Left lobe of liver (tissue), 2 donors: ENCODE measurements at places on chromosomes 4 and X. TPM values are rescaled to one million over a fixed set of nuclear protein-coding genes. Genes with fewer than 3 reads are reported as not detected.

DNA sequence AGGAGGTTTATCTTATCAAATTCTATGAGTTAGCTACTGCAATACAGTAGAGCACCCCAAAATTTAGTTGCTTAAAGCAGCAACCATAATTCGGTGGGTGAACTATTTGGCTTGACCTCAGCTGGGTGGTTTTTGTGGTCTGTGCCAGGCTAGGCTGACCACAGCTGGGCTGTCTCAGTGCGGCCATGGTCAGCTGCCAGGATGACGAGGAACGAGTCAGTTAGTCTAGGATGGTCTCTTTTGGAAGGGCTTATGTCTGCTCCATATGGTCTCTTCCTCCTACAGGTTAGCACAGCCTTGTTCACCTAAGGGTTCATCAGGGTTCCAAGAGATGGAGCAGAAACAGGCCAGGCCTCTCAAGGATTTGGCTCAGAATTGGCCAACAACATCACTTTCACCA lies 210.4 kb downstream of the PALLD start:
- no peak for DNase-seq

- DNase-seq, result no peak
These were observed 722.1 kb downstream of the PCDH7 start for GRCh38 chr4:31442236-31442635.

DNA sequence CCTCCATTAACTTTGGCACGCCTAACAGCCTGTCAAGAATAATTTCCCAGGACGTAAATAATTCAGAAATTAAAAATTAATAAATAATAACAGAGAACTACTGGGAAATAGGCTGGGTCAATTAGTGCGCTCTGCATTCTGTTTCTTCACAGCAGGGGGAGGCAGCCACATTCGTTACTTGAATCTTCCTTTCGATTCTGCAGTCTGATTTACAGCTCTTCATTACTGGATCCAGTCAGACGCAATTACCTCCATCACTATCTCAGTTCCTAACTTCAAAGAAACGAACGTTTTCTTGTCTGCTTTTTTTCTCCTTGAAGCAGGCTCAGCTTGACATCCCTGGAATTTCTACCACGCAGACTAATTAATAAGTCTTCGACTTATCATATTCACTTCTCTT lies 9.0 kb upstream of the RPL34 start:
- no peak for DNase-seq

GRCh38 chrX:119667111-119667878 lies 25.7 kb downstream of the SEPTIN6 start:
- no peak for DNase-seq

DNA sequence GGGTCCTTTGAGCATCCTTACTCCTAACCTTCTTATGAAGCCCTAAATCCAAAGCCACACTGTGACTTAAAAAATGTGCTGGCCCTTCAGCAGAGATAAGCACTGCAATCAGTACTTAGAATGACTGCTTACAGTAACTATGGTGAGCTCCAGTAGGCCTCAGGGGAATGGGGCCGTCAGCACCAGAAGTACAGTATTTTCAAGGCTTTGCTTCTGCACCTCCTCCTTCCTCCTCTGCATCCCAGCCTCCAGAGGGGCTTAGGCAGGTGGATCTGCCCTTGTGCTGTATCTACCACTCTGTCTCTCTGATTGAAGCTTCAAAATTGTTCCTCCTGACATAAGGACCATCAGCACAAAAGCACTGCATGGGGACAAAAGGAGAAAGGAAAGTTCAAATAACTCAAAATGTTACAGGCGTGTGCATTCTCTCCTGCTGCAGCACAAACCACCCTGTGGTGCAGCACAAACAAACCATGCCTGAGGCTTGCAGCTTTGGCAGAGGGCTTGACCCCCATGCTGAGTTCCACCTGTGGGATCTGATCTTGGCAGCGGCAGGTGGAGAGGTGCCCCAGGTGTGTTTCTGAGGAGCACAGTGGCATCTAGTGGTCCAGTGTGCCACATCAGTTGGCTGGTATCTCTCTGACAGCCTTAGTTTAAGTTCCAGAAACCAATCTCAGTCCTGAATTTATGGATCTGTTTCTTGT lies 164.7 kb downstream of the SOWAHB start:
- peak; percentile 57 for DNase-seq

GRCh38 chr4:128347930-128348660 lies 60.5 kb upstream of the PGRMC2 start:
- no peak for DNase-seq

GRCh38 chr4:47669946-47670345 lies 167.9 kb downstream of the CORIN start:
- no peak for DNase-seq

- no peak for DNase-seq
These were observed 391.4 kb downstream of the RAB28 start for GRCh38 chr4:13092702-13093101.

- DNase-seq, result no peak
These were observed 13.3 kb downstream of the OPHN1 start for GRCh38 chrX:68419975-68420374.

DNA sequence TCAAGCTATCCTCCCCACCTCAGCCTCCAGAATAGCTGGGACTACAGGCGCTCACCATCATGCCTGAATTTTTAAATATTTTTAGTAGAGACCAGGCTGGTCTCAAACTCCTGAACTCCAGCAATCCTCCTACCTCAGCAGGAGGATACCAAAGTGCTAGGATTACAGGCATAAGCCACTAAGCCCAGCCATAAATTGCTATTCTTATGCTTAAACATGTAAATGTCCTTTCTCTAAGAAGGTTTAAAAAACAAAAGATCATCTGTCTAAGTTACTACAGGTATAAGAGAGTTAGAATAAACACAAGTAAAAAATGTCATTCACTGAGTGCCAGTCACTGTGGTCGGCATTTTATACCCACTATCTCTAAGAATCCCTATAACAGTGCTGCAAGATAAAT lies 28.3 kb downstream of the PRMT9 start:
- no peak for DNase-seq

- no peak for DNase-seq
These were observed 2.7 kb downstream of the TFE3 start for GRCh38 chrX:49040376-49040955.

DNA sequence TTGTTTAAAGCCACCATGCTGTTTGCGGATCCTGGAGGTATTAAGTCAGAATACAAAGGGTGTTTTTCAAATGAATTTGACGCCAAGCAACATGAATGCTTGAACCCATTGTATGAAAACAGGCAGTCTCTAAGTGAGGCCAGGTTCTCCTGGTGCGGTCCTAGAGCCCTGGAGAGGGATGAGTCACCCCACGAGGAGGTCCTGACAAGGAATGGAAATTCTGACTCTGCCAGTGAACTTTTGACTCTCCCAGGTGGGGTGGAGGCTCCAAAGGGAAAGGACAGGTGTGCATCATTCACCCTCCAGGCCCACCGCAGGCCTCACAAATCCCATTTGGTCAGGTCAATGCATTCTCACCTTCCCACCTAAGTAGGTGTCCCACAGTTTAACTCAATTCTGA lies 1.5 kb downstream of the TRIM2 start:
- DNase-seq, result no peak

DNA sequence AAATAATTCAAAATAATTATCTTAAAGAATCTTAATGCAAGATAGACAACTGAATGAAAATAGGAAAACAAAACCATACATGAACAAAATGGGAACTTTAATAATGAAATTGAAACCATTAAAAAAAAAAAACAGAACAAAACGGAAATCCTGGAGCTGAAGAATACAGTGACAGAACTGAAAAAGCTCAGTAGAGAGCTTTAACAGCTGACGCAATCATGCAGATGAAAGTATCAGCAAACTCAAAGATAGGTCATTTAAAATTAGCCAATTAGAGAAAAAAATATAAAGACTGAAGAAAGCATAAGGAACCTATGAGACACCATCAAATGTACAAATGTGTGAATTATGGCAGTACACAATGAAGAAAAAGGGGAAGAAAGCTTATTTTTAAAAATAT lies 18.8 kb downstream of the SLC25A31 start:
- DNase-seq, result no peak

GRCh38 chr4:151469970-151470369 lies 61.0 kb downstream of the FHIP1A start:
- DNase-seq, result no peak

DNA sequence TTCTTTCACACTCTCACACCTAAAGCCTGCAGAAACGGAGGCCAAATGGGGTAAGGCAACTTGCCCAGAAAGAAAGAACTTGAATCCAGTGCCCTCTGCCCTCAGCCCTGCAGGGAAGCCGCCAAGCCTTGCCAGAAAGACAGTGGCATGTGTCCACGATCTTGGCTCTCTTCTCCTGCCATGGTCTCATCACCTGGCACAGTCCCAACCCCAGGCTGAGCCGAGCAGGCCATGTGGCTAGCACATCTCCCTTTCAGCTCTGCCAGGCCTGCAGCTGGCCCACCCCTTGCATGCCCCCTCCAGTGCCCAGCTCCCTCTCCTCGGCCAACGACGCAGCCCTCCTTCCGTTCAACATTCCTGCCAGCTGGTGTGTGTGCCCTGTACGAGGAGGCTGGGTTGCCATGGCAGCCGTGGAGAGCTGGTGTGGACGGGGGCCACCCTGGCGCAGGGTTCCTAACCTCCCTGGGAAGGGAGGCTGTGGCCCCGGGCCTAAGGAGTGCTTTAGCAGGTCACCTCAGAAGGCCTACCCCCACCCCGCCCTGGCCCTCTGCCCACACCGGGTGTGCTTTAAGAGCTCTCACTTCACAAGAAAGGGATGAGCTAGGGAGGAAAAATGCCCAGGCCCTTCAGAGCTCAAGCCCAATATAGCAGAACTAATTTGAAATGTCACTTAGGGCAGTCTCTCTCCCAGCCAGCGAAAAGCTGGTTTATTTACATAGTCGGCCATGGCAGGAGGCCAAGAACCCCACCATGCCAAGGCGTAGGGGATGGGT lies 73.0 kb upstream of the PJA1 start:
- no peak for DNase-seq

DNA sequence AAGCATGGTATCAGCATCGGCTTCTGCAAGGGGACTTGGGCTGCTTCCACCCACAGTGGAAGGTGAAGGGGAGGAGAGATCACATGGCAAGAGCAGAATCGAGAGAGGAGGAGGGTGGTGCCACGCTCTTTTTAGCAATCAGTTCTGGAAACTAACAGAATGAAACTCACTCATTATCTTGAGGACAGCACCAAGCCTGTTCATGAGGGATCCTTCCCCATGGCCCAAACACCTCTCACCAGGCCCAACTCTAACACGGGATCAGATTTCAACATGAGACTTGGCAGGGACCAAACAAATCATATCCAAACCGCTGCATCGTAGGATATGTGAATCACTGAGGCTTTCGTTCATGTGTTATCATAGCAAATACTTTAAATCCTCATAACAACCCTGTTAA lies 125.5 kb downstream of the GPC3 start:
- DNase-seq, result no peak

- DNase-seq, result no peak
These were observed 60.4 kb downstream of the CASP3 start for GRCh38 chr4:184588893-184589292.

DNA sequence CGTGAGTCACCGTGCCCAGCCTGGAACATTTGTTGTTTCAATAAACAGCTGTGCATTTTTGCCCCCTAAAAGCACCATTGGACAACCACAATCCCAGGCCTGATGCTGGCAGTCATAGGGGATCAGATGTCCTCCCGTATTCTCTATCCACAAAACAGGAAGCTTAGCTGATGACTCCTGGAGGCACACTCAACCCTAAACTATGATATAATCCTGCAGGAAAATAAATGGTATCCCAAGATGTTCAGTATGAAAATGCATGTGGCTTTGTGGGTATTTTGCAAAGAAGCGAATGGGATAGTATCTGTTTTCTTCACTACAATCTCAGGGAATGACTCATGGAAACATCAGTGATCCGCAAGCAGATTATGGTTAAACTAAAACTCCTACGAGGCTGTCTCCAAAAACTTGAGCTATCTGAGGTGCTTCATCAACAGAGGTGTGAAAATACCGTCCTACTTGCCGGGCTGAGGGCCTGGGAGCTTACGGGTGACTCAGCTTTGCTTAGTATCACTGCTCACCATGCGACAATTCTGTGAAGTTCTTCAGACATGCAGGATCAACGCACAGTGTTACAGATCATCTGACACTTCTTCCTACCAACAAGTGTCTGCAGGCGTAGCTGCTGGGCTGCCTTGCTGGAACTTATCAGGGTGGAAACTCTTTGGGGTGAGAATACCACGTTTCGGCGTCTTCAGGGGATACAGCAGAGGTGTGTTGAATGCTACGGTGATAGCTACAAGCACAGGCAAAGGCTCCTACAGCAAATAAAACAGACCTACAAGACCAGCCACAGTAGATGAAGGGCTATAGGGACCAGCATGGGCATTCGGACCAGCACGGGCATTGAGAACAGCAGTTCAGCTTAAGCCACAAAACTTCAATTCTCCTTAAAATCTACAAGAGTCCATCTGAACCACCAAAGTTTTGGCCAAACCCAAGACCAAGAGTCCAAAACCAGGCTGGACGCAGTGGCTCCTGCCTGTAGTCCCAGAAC lies 148.5 kb downstream of the DHRSX start:
- no peak for DNase-seq

DNA sequence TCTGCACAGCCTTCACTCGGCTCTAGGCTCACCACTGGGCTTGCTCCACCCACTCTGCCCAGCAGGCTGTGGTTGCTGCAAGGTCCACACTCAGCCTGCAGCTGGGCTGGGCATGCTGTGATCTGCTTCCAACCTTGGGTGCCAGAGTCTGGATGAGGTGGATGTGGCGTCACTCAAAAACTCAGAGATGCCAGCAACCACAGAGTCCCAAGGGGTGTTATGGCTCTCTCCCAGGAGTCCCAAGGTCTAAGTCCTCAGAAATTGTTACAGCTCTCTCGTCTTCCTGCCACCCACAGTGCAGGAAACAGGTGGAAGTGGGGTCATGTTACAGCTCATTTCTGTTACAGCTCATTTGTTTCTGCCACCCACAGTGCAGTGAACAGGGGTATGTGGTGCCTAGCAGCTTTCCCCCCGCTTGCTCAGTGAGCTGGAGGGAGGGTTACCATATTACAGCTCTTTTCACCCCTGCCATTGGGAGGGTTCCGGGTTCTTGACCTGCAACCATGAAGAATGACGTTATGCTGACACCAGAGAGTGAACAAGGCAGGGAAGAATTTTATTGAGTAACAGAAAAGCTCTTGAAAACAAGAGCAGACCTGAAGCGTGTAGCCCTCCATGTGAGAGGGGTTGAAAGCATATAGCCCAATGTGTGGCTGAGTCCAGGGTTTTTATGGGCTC lies 893.9 kb downstream of the PCDH7 start:
- DNase-seq, result no peak

- DNase-seq, result no peak
These were observed 484.5 kb downstream of the IL1RAPL1 start for GRCh38 chrX:29071525-29072320.

- DNase-seq, result no peak
These were observed 45.2 kb upstream of the HGFAC start for GRCh38 chr4:3396600-3396999.

SLC16A2 gene
- total RNA-seq, result 65.6 TPM

ANKRD50 gene
- total RNA-seq, result 4.7 TPM

TLR10 gene
- 0.08 TPM for total RNA-seq

NSUN7 gene
- 0.40 TPM for total RNA-seq

PCSK1N gene
- total RNA-seq, result 0.23 TPM

UNC5C gene
- 0.86 TPM for total RNA-seq

NUDT11 gene
- total RNA-seq, result 0.08 TPM

CYSLTR1 gene
- 0.25 TPM for total RNA-seq

HERC5 gene
- 1.4 TPM for total RNA-seq

SOX3 gene
- not detected for total RNA-seq

CNGA1 gene
- total RNA-seq, result 13.7 TPM

AFP gene
- 3.3 TPM for total RNA-seq

ASB9 gene
- 4.7 TPM for total RNA-seq

KLF8 gene
- 0.58 TPM for total RNA-seq

DDIT4L gene
- total RNA-seq, result 0.33 TPM

MTMR8 gene
- total RNA-seq, result 0.25 TPM

SMR3B gene
- not detected for total RNA-seq
